NCI-H187 (cell line): ENCODE measurements at places on chromosomes 2 and 18.

DNA sequence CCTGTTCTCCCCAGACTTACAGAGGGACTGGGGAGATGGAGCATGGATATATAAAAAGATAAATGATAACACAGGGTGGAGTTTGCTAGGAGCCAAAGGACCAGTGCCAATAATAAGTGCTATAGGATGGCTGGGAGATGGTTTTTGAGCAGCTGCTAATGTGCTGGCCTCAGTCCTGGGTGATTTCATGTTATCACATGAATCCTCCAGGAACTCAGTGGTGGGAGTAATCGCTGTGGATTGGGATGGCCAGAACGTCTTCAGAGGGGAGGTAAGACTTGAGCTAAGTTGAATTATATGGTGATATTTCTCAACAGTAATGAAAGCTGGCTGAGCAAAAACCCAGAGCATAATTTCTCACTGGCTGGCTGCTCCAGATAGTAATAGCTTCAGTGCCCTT lies 441.4 kb downstream of the SLC4A3 start:
- DNase-seq = no peak

DNA sequence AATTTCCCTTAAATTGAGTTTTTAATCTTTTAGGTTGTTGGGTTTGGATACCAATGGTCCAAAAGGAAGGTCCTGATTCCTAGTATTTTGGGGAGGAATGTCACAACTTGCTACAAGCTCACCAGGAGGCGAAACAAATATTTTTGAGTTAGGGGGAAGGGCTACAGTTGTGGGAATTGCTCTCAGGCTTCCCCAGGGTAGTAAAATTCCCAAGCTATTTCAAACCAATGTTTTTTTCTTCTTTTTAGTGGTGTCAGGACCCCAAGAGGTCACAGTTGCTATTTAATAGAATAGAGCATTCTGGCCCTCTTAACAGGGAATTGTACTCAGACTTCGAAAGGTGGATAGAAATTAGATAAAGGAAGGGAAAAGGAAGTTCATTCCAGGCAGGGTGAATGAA lies 68.5 kb upstream of the ST3GAL5 start:
- no peak for DNase-seq

DNA sequence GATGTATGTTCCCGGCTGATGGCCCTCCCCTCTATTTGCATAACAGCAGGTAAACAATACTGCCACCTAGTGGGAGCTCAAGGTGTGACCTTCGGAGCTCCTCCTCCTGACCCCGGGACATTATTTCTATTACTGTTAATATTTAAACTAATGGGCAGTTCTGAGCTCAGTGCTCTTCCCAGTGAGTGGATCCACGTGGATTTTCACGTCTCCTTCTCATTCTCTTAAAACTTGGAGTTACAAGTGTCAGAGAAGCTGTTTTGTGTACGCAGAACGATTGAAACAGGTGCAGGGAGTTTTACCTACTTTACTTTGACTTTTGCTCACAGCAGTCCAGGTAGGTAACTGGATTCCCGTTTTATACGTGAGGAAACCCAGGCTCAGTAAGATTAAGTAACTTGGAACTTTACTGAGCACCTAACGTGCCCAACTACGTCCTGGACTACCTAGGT lies 127.3 kb downstream of the PRKCE start:
- no peak for DNase-seq

GRCh38 chr2:11863103-11863502 lies 116.7 kb downstream of the LPIN1 start:
- no peak for DNase-seq

DNA sequence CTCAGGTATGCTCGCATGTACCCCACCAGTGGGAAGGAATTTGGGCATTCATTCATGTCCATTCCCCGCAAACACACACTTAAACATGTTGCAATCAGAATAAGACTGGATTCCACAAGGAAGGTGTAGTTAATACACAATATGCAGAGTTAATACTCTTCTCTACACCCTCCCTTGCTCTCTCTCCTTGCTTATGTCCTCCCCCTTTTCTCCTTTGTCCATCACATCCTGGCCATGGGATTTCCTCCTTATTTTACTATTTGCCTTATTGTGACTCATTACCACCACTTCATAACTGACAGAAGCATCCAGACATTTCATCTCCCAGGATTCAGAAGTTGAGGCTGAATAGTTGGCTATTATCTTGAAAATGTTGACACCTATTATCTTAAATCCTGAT lies 473.8 kb upstream of the SPHKAP start:
- no peak for DNase-seq

DNA sequence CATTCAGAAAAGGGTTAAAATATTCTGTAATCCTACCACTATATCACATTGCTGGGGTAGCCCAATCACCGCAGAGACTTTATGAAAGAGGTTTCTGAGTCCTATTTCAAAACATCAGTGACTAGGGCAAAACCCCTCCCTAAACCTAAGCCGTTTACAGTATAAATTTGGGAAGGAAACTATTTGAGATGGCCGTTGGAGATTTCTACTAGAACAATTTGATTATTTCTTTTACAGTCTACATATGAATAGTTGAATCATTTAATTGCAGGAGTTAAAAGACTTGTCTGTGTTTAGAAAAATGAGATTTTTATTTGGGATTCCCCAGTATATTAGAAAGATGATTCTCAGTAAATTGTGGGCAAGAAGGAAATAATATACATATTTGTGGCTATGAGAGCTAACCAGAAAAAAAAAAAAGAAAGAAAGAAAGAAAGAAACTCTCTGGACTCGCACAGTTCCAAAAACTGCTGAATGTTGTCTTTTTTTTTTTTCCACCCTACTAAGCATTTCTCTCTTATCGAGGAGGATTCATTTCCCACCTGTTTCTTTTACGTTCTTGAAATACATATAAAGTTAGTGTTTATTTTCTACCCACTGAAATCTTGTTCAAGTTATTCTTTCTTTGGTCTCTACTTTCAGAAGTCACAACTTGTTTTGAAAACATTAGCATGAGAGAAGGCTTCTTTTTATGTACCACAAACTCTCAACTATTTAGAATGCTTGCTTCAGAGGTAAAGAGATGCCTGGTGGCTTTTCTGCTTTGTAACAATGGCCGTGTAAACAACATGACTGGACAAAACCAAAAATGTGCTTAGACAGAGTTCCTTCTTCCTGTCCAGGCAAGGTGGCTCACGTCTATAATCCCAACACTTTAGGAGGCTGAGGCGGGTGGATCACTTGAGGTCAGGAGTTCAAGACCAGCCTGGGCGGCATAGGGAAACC lies 65.9 kb downstream of the BCL2 start:
- no peak for DNase-seq

DNA sequence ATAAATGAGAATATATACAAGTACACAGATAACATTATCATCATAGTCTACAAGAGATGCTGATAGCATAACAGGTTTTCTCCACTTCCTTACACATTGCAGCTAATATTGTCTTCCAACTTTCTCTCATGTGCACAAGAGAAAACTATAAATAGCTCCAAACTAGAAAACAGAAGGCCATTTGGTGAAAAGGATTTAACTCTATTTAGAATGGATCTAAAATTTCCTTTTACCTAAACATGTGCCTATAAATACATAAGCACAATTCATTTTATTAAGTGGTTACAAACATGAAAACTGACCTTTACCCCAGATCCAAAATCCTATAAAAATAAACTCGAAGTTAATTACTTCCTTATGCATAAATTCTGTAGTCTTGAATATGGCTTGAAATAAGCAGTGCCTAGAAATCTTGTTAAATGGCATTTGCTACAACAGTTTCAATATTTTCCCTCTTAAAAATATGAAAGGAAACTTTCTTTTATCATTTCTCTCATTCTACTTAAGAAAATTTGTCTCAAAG lies 41.6 kb downstream of the SLC25A12 start:
- DNase-seq = no peak

- no peak for DNase-seq
Observed at GRCh38 chr2:216109962-216110614, 940 bp downstream of the XRCC5 start.

GRCh38 chr2:137813176-137813575 lies 151.1 kb upstream of the HNMT start:
- DNase-seq = no peak

- DNase-seq = no peak
Observed at GRCh38 chr18:11710578-11710977, 21.5 kb downstream of the GNAL start.

DNA sequence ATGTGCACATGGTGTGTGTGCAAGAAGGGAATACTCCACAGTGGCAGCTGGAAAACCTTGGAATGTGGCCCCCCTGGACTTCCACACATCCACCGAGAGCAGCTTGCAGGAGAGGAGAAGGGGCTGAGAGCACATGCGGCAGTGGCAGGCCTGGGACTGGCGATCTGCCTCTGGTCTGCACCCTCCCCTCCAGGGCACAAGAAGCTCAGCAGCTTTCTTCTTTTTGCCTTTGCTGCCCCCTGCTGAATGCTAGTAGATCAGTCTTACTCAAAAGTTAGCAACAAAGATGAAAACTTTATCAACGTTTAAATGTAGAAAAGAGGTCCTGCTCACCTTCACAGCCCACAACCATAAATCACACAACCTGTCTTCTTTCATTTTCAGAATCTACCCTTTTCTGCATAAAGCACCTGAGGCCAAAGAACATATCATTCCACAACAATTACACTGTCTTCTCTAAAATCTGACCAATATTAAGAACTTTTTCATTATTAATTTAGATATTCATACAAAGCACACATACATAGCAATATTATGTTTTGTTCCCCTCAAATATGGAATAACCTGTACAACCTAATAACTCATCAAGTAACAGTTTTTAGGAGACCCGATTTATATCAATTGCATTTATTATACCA lies 34.6 kb downstream of the TGFBRAP1 start:
- DNase-seq = no peak

GRCh38 chr2:2573205-2573604 lies 242.1 kb upstream of the MYT1L start:
- no peak for DNase-seq

- DNase-seq = no peak
Observed at GRCh38 chr2:60544954-60545560, 8.4 kb downstream of the BCL11A start.

DNA sequence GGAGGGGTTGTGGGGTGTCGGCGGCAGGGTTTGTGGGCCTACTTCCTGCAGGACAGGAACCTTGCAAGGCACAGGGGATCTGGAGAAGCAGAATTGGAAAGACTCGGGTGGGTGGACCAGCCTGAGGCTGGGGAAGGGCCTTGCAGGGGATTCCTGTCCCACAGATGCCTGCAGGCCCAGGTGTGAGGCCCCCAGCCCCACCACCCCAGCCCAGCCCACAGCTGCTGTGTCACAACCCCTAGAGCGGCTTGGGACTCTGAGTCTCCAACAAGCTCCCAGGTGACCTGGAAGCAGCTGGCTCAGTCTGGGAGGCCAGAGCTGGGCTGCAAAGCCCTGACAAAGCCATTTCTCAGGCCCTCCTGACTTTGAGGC lies 93.1 kb downstream of the ZFP36L2 start:
- DNase-seq = no peak
